ENCODE measurements at places on chromosomes 5 and 9.

DNA sequence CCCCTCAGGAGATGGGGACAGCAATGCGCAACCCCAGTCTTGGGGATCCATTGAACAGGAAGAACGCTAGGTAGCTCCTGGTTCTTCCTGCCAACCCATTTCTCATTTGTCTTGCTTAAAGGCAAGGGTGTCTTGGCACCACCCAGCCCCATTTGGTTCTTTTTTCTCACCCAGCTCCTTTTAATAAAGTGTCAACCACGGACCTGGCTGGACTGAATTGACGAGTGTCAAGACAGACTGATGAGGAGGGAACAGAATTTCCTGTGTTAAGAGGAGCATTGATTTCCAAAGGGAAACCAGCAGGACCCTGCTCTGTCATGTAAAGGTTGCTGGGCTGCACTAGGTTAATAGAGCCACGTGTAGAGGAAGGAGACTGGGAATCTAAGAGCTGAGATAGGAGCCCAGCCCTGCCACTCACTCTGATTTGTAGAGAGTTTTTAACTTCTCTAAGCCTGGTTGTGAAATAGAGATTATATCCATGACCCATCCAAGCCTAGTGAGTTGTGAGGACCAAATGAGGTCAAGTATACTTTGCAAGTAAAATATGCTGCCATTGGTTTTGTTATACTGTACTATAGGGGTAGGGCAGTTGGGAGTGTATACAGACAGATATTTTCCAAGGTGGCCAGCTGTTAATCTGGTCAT, 33.7 kb downstream of the OSTF1 start:
- no peak for DNase-seq

DNA sequence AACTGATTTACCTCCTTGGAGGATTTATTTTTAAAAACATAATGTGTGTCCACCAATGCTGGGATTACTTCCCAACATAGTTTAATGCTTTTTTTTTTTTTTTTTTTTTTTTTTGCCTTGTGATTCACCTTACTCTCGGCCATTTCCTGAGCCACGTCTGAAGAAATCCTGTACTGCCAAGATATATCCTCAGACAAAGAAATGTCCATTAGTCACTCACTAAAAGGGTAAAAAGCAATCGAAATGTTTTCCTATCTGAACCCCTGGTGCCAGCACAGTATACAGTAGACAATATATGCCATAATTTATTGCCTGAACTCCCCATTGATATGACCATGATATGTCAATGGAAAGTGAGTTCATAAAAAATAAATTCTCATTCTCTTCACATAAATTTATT, 344.1 kb downstream of the BNC2 start:
- no peak for DNase-seq

DNA sequence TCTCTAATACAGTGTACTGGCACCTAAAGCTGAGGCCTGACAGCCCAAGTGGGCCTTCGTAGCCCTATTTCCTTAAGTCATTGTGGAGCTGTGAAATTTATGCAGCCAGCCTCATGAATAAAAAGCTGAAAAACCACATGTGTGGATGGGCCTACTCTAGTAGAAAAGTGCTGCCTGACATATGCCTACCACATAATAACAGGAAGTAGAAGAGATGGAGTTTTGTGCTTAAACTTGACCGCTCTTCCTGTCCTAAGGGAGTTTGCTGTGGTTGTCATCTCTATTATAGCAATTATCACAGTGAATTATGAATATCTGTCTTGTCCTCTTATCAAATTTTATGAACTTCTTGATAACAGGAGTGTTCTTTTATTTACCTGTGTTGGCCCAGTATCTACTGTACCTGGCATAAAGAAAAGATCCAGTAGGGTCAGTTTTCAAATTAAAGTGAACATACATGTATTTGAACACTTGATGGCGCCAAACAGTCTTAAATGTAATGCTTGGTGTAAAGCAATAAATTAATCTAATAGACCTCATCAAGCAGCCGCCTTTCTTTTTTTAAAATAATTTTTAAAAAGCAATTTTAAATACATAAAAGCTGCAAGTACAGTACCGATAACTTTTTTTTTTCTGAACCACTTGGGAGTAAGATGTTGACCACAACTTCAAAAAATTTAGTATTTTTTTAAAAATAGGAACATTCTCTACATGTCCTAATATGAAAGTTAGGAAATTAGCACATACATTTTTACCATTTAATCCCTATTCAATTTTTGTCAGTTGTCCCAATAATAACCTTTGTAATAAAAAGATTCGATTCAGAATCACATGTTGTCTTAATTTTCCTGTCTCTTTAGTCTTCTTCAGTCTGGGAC, 51.0 kb downstream of the FKTN start:
- no peak for DNase-seq

DNA sequence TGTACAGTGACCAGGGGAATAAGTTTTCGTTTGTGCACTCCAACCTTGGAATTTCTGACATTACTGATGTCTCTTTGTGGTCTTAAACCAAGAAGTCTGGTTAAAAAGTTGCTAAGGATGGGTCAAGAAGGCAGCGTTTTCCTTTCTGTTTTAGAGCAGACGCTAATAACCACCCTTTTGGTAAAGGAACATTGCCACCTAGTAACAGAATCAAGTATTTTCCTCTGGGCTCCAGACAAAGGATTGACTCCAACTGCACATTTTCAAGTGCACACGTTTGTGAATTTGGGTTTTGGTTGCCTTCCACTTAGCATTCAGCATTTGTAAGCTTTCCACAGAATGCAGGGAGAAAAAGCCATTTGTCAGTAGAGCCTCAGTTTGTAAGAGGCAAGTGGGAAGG, 22.2 kb upstream of the CEP78 start:
- no peak for DNase-seq

- DNase-seq: no peak
Observed at GRCh38 chr9:4464911-4465513, 25.3 kb upstream of the SLC1A1 start.

DNA sequence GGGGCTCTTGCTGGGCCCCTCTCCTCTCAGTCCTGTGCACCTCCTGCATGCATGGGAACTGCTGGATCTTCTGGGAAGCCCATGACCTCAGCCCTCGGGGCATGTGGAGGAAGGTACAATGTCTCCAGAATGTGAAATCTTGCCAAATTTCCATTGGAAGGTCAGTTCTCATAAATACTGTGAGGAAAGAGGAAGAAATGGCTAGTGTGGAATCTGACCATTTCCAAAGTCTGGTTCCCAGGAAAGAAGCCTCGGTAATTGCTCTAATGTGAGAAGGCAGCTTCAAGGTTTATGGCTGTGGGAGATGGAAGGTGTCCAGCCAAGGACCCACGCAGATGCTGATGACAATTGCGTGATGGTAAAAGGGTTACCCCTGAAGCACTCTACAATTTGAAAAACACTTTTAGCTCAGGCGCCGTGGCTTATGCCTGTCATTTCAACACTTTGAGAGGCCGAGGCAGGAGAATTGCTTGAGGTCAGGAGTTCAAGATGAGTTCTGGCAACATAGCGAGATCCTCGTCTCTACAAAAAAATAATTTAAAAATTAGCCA, 8.1 kb upstream of the IL17B start:
- no peak for DNase-seq

GRCh38 chr5:56191656-56192055, 41.5 kb downstream of the ANKRD55 start:
- no peak for DNase-seq

DNA sequence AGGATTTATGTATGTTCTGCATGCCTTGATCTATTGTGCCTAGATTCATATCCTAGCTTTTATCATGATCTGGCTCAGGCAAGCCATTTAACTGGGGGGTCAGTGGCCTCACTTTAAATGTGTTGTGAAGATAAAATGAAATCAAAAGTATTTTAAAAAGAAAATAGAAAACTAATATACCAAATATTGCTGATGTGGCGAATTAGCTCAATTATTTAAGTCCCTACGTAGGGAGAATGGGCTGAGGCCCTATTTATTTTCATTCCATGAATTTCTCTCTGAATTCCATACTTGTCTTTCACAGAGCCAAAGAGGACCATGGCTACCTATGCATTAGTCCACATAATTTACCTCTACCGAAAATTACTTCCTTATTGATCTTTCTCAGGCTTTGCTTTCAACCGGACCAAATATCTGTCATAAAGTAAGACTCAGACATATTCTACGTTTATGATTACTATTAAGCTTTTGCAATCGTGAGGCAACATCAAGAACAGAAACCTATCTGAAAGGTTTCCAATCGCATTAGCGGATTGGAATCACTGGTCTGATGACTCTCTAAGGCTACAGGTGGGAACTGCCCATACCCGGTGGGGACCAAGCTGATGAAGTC, 1.7 kb downstream of the MBLAC2 start:
- DNase-seq: no peak

DNA sequence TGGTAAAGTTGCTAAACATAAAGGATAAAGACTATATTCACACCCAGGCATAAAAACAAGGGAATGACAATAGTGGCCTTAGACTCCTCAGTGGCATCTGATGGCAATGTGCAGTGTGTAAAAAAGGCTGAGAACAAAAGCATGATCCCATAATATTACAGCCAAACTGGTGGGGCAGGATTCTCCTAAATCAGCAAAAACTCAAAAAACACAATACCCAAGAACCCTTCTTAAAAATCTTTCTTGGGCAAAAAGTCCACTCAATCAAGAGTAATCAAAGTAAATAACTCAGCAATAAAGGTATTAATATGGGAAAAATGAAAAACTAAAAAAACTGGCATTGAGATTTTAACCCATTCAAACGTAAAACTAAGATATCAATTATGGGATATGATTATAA, 1.6 kb upstream of the MOCS2 start:
- DNase-seq: no peak

DNA sequence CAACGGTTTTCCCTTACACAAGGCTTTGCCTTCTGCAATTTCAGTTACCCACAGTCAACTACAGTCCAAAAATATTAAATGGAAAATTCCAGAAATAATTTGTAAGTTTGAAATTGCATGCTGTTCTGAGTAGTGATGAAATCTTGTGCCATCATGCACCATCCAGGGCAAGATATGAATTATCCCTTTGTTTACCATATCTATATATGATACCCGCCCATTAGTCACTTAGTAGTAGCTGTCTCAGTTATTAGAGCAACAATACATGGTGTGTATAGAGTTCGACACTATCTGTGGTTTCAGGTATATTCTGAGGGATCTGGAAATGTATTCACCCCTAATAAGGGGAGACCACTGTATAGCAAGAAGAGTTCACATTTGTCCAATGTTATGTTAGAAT, 29.4 kb downstream of the ERBIN start:
- no peak for DNase-seq

GRCh38 chr9:129712634-129713401, 40.0 kb downstream of the PTGES start:
- no peak for DNase-seq

DNA sequence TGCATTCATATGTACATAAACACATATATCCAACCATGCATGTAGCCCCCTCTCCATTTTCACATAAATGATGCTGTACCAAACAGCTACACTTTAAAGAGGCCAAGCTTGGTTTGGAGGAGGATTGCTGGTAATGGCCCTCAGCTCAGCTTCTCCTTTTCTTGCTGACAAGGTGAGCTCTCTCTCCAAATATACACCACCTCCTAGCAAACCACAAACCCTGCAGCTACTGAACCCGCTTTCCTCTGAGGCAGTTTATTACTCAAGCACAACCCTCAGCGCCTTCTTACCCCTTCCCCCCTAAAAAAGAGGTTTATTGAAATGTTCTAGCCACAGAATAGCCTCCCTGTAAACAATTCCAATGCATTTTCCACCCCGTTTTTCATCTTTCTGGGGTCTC, 54.0 kb downstream of the ALG2 start:
- no peak for DNase-seq

DNA sequence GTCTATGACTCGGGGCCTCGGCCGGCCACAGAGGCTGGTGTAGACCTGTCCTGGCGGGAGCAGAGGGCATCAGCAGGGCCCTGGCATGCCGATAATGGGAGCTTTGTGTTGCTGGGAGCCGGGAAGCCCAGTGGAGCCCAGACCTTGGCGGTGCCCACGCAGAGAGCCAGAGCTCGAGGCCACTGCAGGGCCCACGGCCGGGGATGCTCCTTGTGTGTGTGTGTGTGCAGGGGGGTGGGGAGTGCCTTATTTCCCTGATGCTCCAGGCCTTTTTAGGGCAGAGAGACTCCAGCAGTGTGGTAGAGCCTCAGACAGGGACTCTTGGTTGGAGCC, 5.4 kb upstream of the SLC6A18 start:
- no peak for DNase-seq

DNA sequence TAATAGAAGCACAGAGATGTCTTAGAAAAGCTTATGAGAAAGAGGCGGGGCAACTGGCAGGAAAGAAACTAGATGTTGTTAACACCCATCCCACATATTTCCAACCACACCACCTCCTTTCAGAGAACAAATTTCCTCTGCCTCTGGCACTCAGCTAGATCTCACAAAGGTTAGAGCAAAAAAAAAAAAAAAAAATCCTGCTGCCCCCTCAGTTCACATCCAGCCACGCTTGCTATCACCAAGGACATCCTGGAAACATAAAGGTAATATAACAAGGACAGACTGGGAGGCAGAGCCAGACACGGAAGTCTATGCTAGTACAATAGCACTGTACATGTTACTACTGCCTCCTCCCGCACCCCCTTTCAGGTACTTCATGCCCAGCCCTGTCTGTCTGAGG, 238.0 kb upstream of the PTGER4 start:
- no peak for DNase-seq

GRCh38 chr9:28774433-28775235, 1201.4 kb upstream of the C9orf72 start:
- DNase-seq: no peak

DNA sequence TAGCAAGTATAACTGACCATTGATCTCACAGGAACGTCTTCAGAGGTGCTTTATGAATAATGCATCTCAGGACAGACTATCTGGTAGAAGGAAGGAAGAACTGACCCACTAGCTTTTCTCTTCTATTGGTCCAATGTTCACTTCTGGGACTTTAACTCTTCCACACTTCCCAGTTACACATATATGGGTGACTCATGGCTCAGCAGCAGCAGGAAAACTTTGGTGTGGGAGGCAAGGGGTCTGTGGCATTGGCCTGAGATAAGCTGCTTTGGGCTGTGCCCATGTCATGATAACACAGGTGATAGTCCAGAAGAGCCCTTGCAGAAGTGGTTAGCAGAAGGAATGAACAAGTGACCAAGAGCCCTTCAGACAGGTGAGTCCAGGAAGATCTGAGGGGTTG, 148.8 kb downstream of the RAB3C start:
- no peak for DNase-seq

- no peak for DNase-seq
Observed at GRCh38 chr5:72649449-72649848, 142.2 kb upstream of the ZNF366 start.

- DNase-seq: no peak
Observed at GRCh38 chr5:179125789-179126505, 65.8 kb downstream of the ZNF354C start.

DNA sequence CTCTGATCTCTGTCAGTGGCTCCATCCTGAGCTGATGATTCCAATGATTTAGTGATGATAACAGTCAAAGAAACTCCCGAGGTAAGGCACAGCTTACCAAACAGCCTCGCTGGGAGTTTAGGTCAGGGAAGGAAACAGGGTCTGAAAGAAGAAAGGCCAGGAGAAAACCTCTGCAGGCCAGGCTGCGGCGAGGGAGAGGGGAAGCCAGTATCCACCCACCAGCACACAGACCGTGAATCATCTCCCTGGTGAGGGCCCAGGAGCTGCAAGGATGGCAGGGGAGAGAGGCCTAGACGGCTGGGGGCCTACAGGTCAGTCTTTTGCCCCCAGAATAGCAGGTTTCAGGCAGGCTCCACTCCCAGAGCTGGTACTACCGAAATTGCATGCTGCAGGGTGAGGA, 590.5 kb downstream of the CCDC171 start:
- DNase-seq: no peak
